ENCODE measurements at places on chromosomes 1 and 21.

GRCh38 chr21:38922474-38923235 is 116.9 kb downstream of the ETS2 start:
- no peak for DNase-seq

- no peak for DNase-seq
Observed at GRCh38 chr1:27727126-27727525, 1.4 kb downstream of the FAM76A start.

DNA sequence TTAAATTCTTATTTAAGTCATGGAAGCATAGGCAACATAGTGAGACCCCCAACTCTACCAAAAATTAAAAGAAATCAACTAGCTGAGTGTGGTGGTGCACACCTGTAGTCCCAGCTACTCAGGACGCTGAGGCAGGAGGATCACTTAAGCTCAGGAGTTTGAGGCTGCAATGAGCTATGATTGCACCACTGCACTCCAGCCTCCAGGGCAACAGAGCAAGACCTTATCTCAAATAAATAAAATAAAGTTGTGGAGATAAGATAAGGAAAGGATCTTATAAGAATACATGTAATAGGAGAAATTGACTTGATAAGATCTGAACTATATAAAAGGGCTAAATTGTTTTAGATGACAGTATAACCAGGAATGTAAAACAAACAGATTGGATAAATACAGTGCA is 2.3 kb upstream of the BATF3 start:
- no peak for DNase-seq

DNA sequence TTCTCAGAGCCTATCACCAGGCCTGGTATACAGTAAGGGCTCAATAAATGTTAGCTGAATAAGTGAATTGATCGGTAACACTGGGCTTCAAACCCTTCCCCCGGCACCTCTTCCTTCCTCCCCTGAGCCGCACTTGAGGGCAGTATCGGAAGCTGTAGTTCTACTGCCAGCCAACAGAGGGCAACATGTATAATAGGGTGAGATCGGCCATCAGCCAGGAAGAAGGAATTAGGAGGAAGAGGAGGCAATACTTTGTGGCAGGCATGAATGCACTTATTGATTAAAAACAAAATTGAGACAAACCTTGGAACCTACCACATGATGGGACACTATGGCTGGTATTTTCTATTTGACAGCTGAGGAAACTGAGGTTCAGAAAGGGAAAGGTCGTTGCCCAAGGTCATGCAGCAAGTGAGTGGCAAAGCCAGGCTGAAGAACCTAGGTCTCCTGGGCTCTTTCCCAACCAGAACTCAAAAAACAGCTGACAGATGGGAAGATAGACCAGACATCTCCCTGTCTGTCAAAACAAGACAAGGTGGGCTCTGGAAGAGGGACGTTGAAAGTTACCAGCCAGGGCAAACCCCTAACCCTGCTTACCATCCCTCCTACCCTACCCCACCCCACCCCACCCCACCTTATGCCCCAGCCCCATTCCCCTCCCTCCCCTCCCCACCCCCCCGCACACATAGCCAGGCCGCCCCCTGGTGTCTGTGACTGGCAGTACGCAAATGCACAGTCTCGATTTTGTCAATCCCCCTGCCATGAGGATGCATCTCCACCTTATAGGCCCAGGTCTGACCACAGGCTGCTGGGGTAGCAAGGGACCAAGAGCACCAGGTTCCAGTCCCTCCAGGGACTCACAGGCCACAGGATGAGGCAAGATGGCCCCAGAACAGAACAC is 107.3 kb upstream of the RUNX3 start:
- no peak for DNase-seq

- DNase-seq, result no peak
Observed at GRCh38 chr1:206666031-206666561, 18.6 kb upstream of the MAPKAPK2 start.

- no peak for DNase-seq
Observed at GRCh38 chr1:7250176-7250575, 464.9 kb downstream of the CAMTA1 start.

DNA sequence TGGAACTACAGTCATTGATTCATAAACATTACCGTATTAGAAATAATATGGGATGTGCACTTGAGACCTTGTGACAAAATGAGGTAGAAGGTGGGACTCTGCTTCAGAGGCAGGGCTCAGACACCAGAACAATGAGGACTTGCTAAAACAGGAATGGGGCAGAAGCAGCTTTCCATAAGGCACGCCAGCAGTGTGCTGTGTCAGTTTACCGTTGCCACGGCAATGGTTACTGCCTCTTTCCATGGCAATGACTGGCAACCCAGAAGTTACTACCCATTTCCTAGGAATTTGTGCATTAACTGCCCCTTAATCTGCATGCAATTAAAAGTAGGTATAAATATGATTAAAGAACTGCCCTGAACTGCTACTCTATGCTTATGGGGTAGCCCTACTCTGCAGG is 169.0 kb downstream of the CHRM3 start:
- no peak for DNase-seq

DNA sequence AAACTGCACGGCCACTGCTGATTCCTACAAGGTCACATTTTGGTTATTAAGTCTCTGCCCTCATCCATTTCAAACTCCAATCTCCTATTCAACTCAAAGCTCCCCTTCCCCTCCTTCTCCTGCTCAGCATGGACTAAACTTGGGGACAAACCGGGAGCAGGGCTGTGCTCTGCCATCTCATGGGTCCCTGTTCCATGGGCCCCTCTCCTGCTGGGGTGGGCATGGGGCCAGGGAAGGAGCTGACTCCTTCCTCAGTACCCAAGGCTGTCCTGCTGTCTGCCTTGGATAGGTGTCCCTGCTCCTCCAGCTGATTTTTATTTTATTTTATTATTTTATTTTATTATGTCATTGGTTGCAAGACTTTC is 27.1 kb downstream of the TNNT2 start:
- DNase-seq, result no peak

DNA sequence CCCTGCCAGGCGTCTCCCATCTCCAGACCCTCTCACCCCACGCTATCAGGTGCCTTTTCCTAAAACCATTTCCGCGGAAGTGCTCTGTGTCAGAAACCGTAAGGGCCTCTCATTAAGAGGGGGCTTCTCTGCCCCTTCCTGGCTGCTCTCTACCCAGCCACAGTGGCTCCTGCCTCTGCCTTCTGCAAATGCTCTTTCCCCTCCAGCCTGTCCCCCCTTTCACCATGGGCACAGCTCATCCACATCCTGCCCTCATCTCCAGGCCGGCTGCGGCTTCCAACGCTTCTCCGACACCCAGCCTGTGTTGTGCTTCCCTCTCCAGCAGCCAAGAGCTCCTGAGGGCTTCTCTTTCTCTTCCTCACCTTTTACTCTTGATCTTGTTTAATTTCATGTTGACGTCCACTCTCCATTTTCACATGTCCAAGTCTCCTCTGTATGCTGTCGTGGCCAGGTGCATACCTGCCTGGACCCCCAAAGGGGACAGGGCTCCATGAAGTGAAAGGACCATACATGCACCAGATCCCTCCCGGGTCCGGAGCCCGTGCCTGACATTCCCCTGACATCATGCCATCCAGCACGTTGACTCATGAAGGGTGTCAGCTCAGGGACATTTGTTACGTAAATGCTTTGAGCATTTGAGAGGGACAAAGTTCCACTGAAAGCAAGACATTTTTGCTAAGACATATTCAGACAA is 306.5 kb downstream of the AJAP1 start:
- no peak for DNase-seq

DNA sequence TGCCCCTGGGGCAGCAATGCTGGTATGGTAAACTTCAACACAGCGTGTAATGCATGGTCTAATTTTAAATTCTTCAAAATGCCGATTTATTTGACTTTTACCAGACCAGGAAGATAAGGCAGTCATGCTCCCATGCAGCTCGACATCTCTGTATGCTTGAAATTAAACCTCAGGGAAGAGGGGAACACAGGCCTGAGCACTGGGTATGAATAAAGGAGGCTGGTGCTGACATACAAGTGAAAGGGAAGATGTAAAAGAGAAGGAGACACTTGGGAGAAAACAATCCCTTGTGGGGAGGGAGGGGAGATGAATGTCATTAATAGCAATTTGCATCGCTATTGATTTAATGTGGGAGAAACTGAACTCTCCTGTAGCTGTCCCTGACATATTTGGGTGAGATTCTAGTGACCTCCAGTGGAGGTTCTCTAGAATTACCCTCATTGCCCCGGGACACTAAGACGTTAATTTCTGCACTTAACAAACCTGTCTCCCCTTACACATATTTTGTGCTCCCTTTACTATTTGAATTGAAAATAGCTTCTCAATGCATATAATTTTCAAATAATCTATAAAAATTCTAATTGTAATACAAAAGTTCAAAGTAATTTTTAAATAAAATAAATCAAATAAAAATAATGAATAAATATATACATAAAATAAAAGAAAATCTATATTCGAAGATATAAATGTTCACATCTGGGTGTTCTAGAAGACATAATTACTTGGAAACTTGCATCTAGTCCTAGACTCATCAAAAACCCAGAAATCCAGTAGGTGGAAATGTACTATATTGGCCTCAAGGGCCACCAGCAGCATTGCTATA is 283.1 kb downstream of the LMX1A start:
- peak; percentile 4 for DNase-seq

- no peak for DNase-seq
Observed at GRCh38 chr1:44644806-44645205, 29.5 kb downstream of the TMEM53 start.

DNA sequence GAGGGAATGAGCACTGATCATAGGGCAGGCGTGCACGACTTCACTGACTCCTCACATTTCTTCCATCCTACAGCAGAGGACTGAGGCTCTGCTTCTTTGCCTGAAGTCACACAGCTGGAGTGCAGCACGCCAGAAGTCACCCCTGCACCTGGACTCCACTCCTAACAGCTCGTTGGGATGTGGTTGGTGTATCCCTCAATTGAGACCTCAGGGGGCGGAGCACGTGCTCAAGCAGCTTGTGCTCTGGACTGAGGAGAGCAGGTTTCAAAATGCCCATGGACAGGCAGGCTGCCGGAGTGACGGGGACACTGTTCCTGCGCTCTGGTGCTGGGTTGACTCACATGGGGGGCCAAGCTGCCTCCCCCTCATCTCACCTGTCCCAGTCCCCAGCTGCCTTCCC is 13.9 kb downstream of the CHIT1 start:
- DNase-seq, result no peak

GRCh38 chr1:220813013-220813412 is 26.3 kb downstream of the MTARC1 start:
- no peak for DNase-seq

- peak; percentile 8 for DNase-seq
Observed at GRCh38 chr1:1200876-1201810, 5.2 kb downstream of the TNFRSF18 start.

GRCh38 chr1:185260611-185261010 is 56.4 kb downstream of the IVNS1ABP start:
- DNase-seq, result no peak

- no peak for DNase-seq
Observed at GRCh38 chr21:36061445-36061844, 1.1 kb upstream of the SETD4 start.

DNA sequence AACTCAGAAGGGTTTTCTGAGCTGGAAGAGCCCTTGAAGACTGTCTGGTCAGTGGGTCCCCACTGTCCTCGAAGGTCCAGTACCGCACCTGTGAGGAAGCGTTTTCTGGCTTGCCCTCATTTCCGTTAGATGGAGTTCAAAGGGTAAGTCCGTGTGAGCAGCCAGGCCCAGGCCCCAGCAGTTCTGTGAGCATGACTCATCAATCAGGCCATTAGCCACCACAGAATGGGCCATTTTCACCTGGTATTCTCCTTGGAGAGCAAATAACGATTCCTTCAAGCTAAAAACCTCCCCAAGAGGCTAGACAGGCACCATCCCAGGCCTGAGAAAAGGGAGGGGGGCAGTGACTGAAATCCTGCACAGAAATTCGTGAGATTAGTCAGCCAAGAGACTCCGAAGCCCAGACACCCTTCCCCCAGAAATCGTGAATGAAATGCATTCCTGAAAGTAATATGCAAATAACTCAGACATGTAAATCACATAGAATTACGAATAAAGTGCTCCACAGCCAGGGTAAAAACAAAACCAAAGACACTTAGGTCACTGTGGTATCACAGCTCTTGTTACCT is 66.0 kb downstream of the BCAR3 start:
- DNase-seq, result peak; percentile 58

DNA sequence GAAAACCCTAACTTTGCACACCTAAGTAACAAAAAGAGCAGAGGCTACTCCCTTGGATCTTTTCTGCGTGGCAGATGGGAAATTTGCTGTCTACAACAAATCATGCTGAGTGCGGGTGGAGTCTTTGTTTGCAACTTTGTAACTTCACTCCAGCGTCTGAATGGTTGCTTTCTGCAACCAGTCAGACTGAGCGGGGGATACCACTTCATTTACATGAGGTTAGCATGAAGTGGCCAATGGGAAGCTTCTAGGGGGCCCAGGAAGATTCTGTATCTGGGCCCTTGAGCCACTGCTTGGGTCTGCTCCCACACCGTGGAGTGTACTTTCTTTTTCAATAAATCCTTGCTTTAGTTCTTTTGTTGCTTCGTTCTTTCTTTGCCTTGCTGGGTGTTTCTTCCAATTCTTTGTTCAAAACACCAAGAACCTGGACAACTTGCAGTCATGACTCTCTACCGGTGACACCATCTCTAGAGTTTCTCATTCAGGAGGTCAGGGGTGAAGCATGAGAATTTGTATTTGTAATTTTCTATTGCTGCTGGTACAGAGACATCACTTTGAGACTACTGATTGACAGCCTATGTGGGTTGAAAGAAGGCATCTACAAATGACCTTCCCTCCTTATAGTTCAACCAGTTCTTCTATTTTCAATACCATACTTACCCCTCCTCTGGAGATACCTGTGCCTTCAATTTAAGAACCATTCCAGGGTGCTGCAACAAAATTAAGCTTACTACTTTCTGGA is 55.8 kb upstream of the RC3H1 start:
- no peak for DNase-seq

GRCh38 chr1:9849691-9850441 is 26.1 kb upstream of the CLSTN1 start:
- no peak for DNase-seq

DNA sequence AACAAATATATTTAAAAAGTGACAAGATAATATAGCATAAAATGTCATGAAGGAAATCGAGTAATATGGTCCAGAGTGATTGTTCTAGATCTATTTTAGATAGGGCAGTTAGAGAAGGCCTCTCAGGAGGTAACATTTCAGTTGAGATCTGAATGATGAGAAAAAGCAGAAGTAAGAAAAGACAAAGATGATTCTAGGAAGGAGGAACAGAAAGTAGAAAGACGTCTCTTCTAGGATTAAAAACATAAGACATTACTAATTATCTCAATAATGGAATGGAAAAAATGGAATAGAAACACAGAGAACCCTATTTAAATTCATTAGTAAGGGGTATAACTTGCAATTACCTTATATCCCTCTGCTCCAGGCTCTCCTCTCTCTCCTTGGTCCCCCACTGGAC is 130.0 kb upstream of the ZNHIT6 start:
- DNase-seq, result no peak

DNA sequence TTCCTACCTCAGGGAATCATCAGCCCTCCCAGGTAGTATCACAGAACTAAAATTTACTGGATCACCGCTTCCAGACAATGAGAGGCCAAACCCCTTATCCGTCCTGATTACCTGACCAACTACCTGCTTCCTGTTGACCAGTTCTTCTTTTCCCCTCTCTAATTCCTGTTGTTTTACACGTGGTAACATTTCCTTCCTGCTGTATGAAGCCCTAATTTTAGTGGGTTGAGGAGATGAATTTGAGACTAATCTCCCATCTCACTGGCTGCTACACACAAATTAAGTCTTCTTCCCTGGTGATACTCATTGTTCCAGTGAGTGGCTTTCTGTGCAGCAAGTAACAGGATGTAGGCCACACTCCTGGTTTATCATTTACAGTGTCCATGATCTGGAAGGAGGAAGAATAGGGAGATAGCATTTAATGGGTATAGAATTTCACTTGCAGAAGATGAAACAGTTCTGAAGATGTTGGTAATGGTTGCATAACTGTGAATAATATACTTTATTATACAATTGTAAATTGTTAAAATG is 2112.9 kb downstream of the NCAM2 start:
- DNase-seq, result no peak
